ENCODE measurements at places on chromosomes 1 and 21.

DNA sequence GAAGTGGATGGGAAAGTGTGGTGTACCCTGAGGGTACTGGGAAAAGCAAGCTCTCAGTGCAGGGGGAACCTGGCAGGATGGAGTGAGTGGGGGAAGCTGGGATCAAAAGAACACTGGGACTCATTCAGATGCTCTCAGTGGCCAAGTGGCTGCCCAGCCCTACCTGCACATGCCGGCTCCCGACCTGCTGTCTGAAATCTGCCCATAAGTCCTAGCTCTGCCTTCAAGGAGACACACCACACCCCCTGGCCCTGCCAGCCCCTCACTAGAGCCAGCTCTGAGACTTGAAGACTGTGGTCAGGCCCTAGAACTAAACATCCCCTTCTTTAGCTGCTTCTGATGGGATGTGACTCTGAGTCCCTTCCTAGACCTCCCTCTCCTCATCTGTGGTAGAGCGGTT lies 2.2 kb downstream of the TMEM54 start:
- DNase-seq = no peak

GRCh38 chr1:83996191-83996590 lies 2.7 kb downstream of the TTLL7 start:
- no peak for DNase-seq

DNA sequence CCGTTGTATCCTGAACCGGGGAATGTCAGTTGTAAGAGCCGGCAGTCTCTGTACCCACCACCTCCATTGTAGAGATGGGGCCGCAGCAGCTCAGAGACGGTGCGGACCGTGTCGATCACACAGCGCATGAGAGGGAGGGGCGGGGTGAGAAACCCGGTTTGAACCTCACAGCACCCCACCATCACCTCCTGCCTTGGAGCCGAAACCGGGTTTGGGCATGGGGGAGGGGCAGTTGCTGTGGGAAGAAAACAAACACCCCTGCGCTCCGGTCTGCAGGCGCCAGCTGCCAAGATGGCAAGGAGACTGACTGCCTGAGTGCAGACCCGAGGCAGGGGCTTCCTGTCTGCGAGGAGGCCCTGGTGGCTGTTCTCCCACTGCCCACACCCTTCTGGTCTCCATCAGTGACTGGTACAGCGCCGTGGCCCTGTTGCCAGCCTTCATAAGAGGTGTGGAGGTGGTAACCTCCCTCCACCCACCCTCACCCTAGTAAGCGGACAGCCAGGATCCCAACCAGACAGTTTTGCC lies 69.2 kb upstream of the SSBP3 start:
- no peak for DNase-seq

- DNase-seq = no peak
These were observed 131.0 kb downstream of the TRIM33 start for GRCh38 chr1:114379987-114380386.

DNA sequence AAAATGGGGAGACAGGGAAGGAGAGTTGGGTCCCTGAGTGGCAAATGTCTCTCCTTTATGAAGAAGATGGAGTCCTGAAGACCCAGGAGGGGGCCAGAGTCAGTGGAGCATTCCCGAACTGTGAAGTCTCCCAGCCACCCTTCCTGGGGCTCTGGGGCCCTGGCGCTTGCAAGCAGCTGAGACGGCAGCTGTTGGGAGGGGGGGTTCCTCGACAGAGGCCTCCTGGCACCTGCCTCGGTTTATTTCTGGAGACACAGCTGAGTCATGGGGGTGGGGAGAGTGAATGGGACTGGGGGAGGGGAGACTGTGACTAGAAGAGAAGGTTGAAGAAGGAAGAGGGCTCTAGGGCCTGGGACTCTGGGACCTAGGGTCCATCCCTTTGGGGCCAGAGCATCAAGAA lies 14.0 kb downstream of the NES start:
- DNase-seq = no peak

DNA sequence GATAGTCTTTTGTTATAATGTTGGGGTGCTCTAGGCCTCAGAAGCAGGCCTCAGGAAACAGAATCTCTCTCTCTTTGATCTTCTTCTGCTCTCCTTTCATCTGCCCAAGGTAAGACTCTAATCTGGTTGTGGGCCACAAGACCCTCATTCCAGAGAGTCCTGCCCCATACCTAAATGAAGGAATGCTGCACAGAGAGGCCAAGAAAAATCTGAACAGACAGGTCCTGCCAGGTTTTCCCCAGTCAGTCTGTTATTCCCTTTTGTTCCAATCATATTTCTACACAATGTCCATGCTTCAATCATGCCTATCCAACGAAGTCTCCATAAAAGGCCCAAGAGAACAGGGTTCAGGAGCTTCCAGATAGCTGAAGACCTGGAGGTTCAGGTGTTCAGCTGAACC lies 7.0 kb upstream of the CFAP45 start:
- DNase-seq = no peak

DNA sequence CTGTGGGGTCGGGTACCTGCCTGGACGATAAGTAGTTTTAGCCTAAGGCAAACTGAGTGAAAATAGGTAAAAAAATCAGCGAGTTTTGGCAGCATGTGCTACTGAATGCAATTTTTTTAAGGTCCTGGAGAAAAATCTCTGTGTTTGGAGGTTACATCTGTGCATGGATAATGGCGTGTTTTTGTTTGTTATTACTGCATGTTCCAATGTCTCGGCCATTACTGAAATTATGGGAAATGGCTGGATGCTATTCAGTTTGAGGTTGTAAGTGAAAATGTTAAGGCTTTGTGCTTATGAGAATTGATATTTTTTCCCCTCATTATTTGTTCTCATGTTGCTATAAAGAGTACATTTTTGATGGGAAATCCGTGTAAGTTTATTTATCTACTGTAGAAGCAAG lies 441.7 kb downstream of the PRDM2 start:
- no peak for DNase-seq

DNA sequence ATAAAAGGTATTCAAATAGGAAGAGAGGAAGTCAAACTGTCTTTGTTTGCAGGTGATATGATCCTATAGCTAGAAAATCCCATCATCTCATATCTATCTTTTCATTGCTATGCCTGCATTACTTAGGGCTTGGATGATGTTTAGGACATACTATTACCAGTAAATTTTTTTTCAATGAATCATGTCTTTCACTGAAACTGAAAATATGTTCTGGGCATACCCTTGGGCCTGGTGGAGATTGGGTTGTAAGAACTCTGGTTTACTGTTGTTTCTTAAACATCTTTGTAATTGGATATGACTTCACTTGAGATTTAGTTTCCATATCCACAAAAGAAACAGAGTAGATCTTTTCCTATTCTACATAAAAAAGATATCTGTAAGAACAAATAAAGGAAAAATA lies 502.2 kb upstream of the PRMT6 start:
- DNase-seq = no peak

All from mesothelial cell of epicardium (in vitro differentiated cells).